ENCODE measurements at places on chromosomes 6 and 20.

DNA sequence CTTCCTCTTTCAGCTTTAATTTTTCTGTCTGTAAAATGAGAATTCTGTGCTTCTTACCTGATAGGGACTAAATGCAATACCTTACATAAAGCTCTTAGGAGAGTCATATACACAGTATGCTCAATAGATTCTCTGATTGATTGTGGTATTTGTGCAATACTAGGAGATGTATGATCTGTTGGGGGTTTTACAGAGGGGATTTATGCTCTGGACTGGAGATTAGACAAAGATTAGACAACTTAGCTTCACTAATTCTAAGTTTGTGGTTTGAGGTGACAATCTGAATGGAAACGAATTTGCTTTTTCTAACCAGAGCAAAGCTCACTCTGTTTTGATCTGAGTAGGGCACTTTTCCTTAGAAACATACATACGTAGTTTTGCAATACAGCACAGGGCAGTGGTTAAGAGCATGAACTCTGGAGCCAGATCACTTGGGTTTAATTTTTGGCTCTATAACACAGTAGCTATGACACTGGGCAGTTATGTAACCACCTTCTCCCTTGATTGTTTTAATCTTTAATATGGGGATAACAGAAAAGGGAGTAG is 126.2 kb downstream of the RNF144B start:
- no peak for DNase-seq

DNA sequence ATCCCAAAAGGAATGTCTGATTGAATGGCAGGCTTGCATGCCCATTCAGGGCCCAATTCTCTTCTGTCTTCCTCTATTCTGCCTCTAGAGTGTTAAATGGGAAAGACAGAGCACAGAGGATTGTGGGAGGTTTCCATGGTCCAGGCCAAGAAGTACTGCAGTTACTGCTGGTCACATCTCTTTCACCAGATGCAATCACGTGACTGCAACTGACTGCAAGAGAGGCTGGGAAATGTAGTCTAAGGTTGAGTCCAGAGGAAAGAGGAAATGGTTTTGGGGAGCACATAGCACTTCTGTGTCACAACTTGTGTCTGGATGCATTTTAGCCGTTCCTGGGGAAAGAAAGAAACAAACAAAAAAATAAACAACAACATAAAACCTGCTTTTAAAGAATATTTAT is 336.4 kb upstream of the BTBD3 start:
- no peak for DNase-seq

DNA sequence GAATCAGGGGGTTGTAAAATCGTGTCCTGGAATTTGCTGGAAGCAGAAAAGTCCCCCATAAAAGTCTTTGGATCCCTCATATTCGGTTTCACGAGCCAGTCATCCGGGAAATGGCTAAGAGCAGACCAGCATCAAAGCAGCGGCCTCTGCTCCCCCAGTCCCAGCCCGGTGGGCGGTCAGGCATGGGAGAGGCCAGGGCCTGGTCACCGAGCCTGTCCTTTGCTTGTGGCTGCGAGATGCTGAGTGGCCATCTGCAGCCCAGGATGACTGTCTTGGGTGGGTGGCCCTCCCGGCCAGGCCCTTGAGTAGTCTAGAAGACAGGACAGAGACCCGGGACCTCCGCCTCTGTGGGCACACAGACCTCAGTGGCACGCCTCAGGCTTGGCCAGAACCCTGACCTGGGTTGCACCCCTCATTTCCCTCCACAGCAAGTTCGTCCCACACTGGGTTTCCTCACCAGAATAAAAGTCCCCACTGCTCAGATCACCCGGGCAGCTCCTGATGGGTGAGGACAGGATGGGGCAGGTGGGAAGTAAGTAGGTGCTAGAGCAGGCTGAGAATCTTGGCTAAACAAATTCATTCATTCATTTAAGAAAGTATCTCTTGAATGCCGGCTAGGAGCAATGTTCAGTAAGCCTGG is 172.1 kb downstream of the BMP7 start:
- DNase-seq: no peak

GRCh38 chr6:163259689-163260088 is 154.8 kb upstream of the QKI start:
- no peak for DNase-seq

GRCh38 chr20:8790442-8791074 is 278.3 kb upstream of the PLCB4 start:
- peak; percentile 60 for DNase-seq

GRCh38 chr6:11606332-11606731 is 68.8 kb downstream of the TMEM170B start:
- peak; percentile 52 for DNase-seq

GRCh38 chr20:40797425-40797824 is 108.4 kb upstream of the MAFB start:
- DNase-seq: no peak

GRCh38 chr6:139778688-139779087 is 404.2 kb upstream of the CITED2 start:
- DNase-seq: peak; percentile 79

DNA sequence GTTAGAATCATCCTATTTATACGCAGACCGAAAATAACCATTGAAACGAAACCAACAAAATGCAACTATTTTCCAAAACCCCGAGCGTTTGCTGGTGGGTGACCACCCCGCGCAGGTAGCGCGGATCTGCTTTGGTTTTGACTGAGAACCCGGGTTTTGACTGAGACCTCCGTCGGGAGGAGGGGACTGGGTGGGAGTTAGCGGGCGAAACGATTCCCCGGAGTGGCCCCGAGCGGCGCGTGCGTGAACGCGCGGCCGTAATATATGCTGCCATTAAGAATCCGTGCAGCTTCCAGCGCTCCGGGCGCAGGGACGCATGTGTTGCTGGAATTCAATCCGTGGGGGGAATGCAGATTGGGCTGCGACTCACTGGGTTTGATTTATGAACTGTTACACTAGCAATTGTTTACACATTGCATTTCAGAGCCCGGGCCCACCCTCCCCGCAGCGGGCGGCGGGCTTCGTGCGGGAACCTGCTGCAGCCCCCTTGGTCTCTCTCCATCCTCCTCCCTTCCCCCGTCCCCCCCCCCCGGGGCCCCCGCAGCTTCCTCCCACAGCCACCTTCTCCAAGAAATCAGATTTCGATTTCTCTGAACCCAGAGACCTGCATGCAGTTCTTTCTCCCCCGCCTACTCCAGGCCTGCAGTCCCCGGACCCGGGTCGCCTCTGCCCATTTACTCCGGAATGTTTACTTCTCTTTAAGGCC is 9.9 kb downstream of the NRN1 start:
- DNase-seq: peak; percentile 61
